ENCODE measurements at places on chromosomes 6 and 20.
A peak's percentile ranks its signal among the peaks of the same experiment; 100 is the strongest.

DNA sequence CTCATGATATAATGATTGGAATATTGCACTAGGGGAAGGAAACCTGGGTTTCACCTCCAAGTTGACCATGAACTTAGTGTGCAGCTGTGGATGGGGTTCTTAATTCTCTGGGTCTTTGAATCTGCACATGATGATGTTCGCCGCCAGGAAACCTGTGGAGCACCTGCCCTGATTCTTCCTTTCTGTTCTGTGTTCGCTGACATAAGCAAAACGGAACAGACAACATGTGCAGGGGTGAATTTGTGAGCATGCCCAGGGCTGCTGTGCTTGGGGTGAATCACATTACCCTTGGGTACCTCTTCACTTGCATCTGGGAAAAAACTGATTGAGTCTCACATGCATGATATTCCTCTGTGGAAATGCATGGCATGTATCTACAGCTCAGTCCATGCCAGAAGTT is 48.8 kb downstream of the CAP2 start:
- DNase-seq: no peak

DNA sequence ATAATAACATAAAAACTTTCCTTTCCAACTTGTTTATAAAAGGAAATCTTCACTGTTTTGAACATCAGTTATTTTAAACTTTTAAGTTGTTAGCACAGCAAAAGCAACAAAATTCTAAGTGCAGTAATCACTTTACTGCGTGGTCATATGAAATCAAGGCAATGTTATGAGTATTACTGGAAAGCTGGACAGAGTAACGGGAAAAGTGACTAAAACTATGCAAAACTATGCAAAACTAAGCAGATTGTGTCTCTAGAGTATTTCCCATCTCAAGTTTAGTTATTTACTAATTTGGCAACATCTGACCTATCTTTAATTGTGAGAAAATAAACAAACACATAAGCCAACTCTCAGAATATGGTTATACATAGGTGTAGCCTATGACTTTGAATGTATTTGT is 10.9 kb upstream of the ANKEF1 start:
- DNase-seq: no peak

DNA sequence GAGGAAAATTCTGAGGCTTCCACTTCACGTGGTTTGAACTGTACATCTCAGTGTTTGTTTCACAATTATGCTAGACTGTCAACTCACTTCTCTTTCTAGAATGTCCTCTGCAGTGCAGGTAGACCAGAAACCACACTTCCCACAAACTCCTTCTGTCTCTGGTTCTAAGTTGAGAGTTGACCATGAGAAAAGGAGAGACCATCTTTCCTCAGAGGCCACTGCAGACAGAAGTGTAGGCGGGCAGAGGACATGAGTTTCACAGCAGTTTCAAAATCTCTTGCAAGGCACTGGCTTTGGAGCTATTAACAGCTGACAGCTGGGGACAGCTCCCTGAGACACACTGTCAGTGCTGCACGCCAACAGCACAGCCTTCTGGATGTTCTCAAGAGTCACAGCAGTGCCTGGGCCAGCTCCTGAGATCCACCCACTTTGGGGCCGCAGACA is 55.4 kb upstream of the MOXD1 start:
- DNase-seq: peak; percentile 61

GRCh38 chr6:31096656-31097055 is 15.7 kb downstream of the C6orf15 start:
- no peak for DNase-seq

DNA sequence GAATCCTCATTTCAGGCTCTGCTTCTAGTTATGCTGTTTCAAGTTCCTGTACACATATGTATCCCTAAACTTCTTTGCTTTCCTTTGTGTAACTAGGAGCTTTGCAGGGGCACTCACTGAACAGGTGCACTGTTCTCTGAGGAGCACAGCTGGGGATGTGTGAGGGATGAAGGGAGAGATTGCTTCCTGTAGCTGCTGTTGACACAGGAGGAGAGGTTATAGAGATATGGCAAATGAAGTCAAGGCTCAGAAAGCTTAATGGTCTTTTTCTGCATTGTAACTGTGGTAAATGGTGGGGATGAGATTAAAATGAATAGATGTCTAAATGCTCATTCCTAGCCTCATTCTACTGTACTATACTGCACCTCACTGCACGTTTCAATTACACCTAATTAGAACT is 454.3 kb downstream of the BTBD3 start:
- no peak for DNase-seq

DNA sequence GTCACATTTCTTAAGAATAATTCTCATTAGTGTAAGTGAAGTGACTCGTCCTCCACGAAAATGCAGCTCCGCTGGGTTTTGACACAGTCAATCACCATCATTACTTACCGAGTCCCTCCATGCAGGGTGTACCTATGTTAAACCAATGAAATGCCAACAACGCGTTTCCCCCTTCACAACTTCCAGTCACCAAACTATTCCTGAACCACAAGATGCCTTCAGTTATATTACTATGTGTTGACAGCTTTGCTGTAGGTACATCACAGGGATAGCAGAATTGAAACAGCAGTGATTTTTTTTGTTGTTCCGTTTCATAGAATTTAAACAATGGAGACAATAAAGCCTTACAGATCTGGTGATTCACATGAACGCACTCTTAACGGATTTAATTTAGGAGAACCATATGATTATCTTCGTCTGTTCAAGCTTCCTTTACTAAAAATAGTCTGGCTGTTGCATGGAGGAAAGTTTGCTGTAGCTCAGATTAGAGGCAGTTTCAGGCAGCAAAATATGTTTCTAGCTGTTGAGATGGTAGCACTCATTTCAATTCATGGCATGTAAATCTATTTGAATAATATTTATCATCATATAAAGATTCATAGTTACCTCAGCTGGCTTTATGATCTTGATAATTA is 652.8 kb downstream of the PRKN start:
- no peak for DNase-seq

GRCh38 chr6:27894839-27895762 is 17.1 kb downstream of the OR2B2 start:
- peak; percentile 61 for DNase-seq

DNA sequence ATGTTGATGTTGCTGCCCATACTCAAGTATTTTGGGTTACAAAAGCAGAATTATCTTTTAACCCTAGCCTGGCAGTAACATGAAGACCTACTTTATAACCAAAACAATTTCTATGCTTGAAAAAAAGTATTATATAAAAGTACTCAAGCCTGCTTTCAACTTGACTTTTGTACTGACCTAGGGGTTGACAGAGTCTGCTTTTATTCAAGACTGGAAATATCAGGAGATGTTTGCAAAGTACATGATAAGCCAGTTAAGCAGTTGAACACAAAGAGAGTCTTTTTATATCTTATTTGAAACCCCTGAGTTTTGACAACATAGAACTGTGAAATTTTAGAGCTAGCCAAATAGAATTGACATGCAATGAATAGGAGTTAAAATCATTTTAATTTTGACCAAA is 159.8 kb downstream of the KCNQ5 start:
- no peak for DNase-seq

GRCh38 chr6:157454762-157455714 is 74.0 kb downstream of the ZDHHC14 start:
- no peak for DNase-seq

DNA sequence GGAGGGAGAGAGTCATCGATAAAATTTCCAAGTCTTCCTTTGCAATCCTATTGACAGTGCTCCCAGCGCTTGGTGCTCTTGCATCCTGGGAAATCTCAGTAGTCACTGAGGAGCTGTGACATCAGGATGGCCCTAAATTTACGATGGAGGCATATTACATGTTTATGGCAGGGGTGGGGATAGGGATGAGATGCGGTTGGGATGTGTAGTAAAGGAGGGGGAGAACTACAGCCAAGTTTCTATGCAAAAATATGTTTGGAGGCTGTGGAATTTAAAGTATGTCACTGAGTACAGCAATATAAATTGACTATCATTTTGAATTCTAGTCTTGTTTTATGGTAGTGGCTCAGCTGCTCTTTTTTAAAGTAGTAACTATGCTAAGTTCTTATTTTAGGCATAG is 544.9 kb downstream of the PKHD1 start:
- DNase-seq: no peak

DNA sequence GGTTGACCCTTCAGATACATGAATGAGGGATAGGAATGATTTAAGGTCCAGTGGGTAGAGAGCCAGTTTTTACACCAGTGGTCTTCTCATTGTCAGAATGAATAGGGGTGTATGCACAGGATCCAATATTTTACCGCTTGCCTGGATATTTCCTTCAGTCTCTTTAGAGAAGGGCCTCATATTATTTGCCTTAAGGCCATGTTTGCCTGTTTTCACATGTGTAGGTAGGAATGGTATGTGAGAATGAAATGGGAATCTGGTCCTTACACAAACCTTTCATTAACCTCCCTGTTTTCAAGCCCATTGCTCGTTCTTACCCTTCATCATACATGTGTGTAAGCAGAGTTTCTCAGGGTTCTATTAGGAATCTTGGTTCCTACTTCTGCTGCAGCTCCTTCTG is 62.4 kb downstream of the LIN28B start:
- DNase-seq: no peak

DNA sequence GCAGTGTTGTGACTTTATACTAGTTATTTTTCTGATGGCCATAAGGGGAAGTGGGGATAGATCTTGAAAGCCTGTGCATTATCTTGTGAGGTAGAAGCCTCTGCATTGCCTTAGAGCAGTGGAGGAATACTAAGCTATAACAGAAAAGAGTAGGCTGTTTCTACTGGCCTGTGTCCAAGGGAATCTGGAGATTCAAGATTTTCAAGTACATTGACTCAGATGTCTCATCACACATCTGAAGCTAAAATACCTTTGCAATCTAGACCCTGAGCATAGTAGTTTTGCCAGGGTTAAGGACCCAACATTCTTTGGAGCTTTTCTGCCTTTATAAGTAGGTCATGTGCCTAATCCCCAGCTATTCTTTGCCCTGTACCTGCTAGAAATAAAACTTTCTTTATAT is 272.3 kb downstream of the TENT5A start:
- no peak for DNase-seq

DNA sequence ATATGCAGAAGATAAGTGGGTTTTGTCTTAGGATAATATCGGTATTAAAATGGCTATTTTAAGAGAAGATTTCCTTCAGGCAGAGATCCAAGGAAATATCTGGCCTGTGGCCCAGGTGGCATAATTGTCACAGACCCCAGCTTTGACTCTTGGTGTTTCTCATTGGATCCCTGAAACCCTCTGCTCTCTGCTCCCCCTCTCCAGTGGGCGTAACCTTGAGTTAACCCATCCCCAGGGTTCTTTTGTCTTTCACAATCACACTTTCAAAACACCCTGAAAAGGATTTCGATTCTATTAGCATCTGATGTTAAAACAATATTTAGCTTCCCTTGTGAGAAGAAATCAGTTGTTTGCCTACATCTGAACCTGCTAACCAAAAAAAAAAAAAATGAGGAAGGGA is 7.2 kb downstream of the SSTR4 start:
- no peak for DNase-seq

DNA sequence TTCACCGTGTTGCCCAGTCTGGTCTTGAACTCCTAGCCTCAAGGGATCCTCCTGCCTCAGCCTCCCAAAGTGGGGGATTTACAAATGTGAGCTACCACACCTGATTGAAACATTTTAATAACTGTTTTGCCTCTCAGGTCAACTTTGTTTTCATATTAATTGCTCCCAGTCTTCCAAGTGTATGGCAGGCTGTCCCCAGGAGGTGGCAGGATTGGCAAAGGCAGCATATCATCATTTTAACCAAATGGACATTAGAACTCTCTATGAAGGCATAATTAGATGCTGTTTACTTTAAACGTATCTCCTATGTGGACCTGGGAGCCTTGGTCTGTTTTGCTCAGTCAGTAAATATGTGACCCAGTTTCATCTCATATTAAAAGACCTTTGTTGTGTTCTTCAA is 59.2 kb upstream of the CSE1L start:
- DNase-seq: no peak

DNA sequence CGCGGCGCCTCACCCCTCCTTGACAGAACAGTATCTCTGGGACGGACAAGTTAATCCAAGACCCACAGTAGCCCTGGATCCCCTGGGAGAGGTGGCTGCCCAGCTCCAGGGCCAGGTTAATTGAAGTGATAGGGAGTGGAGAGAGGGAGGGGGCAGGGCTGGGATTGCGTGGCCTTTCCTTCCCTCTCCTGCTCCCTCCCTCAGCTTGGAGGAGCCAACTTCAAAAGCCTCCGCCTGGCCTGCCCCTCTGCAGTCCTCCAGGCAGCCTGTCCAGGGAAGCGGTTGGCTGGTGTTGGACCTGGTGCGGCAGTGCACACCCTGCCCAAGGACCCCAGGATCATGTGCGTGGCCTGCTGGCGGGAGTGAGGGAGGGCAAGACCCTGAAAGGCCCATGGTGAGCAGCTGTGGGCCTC is at the start of gene C20orf204:
Gene C20orf204, plus strand, starts transcription at position 250 of the 413 bp plus-strand sequence. Its CDS starts 142 bp downstream, at position 392.
- no peak for DNase-seq

GRCh38 chr6:156790711-156791319 is 13.6 kb downstream of the ARID1B start:
- no peak for DNase-seq

GRCh38 chr20:47262365-47263013 is 94.0 kb downstream of the ZMYND8 start:
- DNase-seq: peak; percentile 72

- DNase-seq: no peak
Measured at GRCh38 chr6:160365117-160365516, 16.9 kb downstream of the SLC22A3 start.

- no peak for DNase-seq
Measured at GRCh38 chr6:56370127-56370540, 122.8 kb upstream of the COL21A1 start.

- no peak for DNase-seq
Measured at GRCh38 chr6:170261643-170262488, 29.0 kb downstream of the DLL1 start.

All from GM06990 (cell line).